Stimulated activated CD4-positive, alpha-beta T cell treated with anti-CD3 and anti-CD28 coated beads, Interleukin-4, amount 100 ng/mL, for 24 hours (primary cell): ENCODE measurements at places on chromosomes 4 and X.

- no peak for DNase-seq
Measured at GRCh38 chr4:8032381-8032780, 92.7 kb upstream of the AFAP1 start.

DNA sequence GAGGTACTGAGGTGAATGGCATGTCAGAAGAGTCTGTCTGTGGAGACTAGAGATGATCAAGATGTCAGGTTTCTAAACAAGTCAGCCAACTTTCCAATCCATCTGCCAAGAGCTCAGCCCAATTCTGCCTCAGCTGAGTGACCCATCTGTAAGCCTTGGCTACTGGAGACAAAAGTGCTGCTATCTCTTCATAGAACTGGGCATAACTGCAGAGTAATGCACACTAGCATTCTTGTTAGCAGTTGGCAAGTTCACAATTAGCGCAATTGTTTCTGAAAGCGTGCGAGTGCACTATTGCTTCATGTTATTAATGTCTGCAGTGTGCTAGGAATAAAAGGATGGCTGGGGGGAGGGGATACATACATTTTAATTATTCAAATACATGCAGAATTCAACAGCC, 32.9 kb upstream of the SH3D19 start:
- no peak for DNase-seq

DNA sequence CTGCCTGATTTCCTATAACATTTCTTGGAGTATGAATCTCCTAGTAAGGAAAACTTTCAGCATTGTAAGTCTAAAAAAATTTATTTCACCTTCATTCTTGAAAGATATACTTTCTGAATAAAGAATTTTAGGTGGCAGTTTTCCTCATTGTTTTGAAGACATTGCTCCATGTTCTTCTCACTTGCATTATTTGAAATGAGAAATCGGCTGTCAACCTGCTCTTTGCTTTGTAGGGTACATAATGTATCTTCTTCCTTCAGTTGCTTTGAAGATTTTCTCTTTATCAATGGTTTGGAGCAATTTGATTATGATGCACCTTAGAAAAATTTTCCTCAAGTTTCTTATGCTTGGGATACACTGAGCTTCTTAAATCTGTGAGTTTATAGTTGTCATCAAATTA, 120.3 kb downstream of the EVC2 start:
- DNase-seq = no peak

- no peak for DNase-seq
Measured at GRCh38 chrX:103092942-103093341, at the start of gene NXF3. Gene NXF3 (minus strand): TSS chrX:103093143. CDS start chrX:103093023, 120 bp downstream.

- DNase-seq = no peak
Measured at GRCh38 chrX:115013705-115014104, 3.7 kb downstream of the IL13RA2 start.

- DNase-seq = no peak
Measured at GRCh38 chrX:69131886-69132285, 33.4 kb downstream of the PJA1 start.
